ENCODE measurements at places on chromosomes 1 and 21. TPM values are rescaled to one million over a fixed set of nuclear protein-coding genes. Genes with fewer than 3 reads are reported as not detected.

DNA sequence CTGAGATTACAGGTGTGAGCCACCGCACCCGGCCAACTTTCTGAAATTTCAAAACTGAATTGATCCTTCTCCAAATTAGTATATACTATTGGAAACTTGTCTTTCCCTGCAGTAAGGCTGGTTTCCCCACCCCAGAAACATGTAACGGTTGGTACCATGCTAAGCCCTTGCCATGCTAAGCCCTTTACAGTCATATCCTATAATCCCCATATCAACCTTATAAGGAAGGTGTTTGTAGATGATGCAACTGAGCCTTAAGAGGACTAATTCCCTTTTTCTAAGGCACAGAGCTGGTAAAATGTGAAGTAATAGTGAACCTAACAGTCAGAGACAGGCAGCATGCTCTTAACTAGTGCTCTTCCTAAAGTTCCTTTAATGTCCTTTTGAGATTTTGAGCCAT, 413.7 kb downstream of the DISC1 start:
- H3K4me3 ChIP-seq, result no peak overlapping the region
- H3K27me3 ChIP-seq, result no peaks in the 10 kb centered on the region
- H3K27ac ChIP-seq, result no peak overlapping the region
- no peaks in the 10 kb centered on the region for H3K36me3 ChIP-seq

DNA sequence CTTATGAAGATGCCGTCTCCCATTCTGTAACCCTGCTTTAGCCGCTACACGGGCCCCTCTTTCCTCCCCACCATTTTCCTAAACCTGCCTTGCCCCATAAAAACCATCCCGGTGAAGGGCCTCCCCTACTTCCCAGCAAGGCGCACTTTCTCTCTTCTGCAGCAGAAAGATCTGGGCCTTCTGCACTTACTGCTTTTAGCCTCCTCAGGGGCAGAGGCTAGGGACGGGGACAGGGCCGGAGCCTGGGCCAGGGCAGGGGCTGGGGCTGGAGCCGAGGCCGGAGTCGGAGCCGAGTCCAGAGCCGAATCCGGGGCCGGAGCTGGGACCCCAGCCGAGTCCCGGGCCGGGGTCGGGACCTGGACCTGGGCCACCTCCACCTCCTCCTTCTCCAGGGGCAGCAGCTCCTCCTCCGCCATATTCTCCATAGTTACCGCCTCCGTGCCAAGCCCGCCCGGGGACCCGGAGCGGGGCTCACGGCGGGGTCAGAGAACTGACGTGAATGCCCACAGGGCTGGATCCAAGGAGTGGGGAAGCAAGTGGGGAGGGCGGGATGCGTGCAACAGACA, 382 bp downstream of the TRMT1L start:
- no peak for DNase-seq
- peak overlapping the region; percentile 84 for H3K4me3 ChIP-seq
- no peaks in the 10 kb centered on the region for H3K36me3 ChIP-seq

The ST6GALNAC5 gene
- not detected for total RNA-seq

The NBPF4 gene
- total RNA-seq, result not detected

The CLDN8 gene
- not detected for total RNA-seq

Measured in natural killer cell (primary cell).